ENCODE measurements at places on chromosomes 3 and 15. TPM values are rescaled to one million over a fixed set of nuclear protein-coding genes. Genes with fewer than 3 reads are reported as not detected.

Gene RLBP1
- not detected for total RNA-seq

Gene CCNB2
- total RNA-seq = 0.54 TPM

- no peak for DNase-seq
Measured at GRCh38 chr3:144590854-144591253, 619.2 kb downstream of the DIPK2A start.

DNA sequence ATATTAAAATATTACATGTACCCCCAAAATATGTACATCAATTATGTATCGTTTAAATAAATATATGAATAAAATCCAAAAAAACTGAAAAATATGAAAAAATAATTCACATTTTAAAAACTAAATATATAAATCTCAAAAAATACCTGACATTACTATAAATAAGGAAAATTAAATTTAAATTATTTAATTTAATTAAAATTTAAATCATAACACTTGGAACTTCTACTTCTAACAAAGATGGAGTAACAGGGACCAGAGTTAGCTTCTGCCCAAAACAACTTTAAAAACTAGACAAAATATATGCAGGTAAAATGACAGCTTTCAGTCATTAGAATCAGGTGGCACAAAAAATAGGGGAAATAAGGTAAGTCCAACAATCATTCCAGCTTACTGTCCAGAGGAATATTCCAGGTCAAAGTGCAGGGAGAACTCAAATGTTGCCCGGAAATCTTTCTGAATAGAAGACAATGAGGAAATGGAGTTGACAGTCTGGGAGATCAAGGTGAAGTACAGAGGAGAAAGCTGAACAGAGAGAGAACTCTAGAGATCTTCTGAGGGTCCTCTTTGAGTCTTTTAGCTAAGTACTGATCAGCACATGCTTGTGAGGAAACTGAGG, 207.7 kb upstream of the ATP11B start:
- no peak for DNase-seq

DNA sequence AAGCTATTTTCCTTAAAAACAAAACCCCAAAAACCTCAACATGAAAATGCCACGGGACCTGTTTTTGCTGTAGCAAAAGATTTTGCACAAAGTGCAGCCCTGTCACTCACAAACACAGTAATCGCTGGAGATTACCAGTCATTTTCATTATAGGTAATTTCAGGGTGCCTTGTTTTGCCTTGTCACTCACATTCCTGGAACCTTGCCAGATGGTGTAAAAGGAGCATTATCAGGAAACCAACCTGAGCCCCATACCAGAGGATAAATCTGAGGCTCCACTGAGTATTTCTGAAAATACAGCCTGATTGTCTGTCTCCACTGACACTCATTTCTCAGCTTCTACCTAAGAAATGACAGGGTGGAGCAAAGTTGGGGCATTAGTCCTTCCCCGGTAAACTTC, 791.3 kb upstream of the LMCD1 start:
- DNase-seq = no peak

Data from Right ventricle myocardium inferior (tissue), 1 donor.